ENCODE measurements at places on chromosomes 1 and 21. TPM values are rescaled to one million over a fixed set of nuclear protein-coding genes. Genes with fewer than 3 reads are reported as not detected.

- no peaks in the 10 kb centered on the region for H3K27me3 ChIP-seq
- DNase-seq: no peak
Observed at GRCh38 chr1:42305639-42306038, 29.4 kb downstream of the FOXJ3 start.

GRCh38 chr1:198443365-198444233, 96.9 kb downstream of the ATP6V1G3 start:
- H3K4me3 ChIP-seq: no peak overlapping the region
- no peaks in the 10 kb centered on the region for H3K27me3 ChIP-seq
- H3K4me1 ChIP-seq: no peaks in the 10 kb centered on the region
- no peaks in the 10 kb centered on the region for H3K36me3 ChIP-seq
- no peak overlapping the region for H3K27ac ChIP-seq

DNA sequence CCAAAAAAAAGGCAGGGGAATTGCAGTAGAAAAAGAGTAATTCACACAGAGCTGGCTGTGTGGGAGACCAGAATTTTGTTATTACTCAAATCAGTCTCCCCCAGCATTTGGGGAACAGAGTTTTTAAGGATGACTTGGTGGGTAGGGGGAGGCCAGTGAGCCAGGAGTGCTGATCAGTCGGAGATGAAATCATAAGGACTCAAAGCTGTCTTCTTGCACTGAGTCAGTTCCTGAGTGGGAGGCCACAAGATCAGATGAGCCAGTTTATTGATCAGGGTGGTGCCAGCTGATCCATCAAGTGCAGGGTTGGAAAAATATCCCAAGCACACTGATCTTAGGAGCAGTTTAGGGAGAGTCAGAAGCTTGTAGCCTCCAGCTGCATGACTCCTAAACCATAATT, 23.7 kb upstream of the EDARADD start:
- H3K36me3 ChIP-seq: no peaks in the 10 kb centered on the region
- no peak overlapping the region for H3K4me3 ChIP-seq
- DNase-seq: no peak
- H3K27ac ChIP-seq: no peak overlapping the region
- H3K4me1 ChIP-seq: peaks cover 15% of the 10 kb centered on the region

Gene PRKACB
- total RNA-seq: 101 TPM

Gene FMN2
- 2.3 TPM for total RNA-seq

Gene DENND2C
- total RNA-seq: 10.4 TPM

Gene CACNA1E
- 0.93 TPM for total RNA-seq

GRCh38 chr1:42214447-42214871, 49.9 kb upstream of the GUCA2A start:
- H3K27me3 ChIP-seq: no peaks in the 10 kb centered on the region
- no peak overlapping the region for H3K4me3 ChIP-seq
- peaks cover 13% of the 10 kb centered on the region for H3K4me1 ChIP-seq
- peak overlapping the region; percentile 67 for H3K27ac ChIP-seq
- DNase-seq: no peak

GRCh38 chr1:40476924-40477677, at the start of gene ZFP69:
Gene ZFP69, plus strand, starts transcription at chr1:40477290. Its CDS starts 2,072 bp downstream, at chr1:40479362.
- peaks cover 6% of the 10 kb centered on the region for H3K4me1 ChIP-seq
- peak within 1 kb of the TSS; percentile 84 for H3K4me3 ChIP-seq
- DNase-seq: peak; percentile 60

Gene PERM1
- not detected for total RNA-seq

DNA sequence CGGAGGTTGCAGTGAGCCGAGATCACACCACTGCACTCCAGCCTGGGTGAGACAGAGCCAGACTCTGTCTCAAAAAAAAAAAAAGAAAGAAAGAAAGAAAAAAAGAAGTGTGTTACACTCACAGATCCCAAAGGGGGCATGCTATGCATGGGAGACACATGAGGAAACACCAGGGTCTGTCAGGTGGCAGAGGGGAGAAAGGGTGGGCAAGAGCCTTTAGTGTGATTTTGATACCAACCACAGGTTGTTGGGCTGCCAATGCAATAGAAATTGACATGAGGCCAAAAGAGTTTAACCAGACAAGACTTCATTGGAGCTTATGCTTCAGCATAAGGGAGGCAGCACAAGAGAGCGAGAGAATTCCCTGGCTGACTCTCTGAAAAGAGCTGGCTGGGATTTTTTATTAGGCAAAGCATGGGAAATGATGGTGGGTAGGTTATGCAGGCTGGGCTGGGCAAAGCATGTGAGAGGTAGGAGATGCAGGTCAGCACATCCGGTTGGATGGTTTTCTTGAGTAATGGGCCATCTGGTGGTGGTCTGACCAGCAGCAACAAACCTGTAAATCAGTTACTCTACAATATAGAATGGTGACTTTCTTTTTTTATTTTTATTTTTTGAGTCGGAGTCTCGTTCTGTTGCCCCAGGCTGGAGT, 11.7 kb upstream of the EXTL1 start:
- peaks cover 5% of the 10 kb centered on the region for H3K27me3 ChIP-seq
- no peaks in the 10 kb centered on the region for H3K36me3 ChIP-seq
- no peak for DNase-seq
- no peak overlapping the region for H3K4me3 ChIP-seq
- H3K4me1 ChIP-seq: peaks cover 7% of the 10 kb centered on the region

Gene CPTP
- total RNA-seq: 17.5 TPM

GRCh38 chr1:83910461-83910860, 88.5 kb downstream of the TTLL7 start:
- peaks cover 26% of the 10 kb centered on the region for H3K36me3 ChIP-seq
- H3K27ac ChIP-seq: peak overlapping the region; percentile 19
- H3K27me3 ChIP-seq: no peaks in the 10 kb centered on the region
- H3K4me3 ChIP-seq: no peak overlapping the region
- no peaks in the 10 kb centered on the region for H3K4me1 ChIP-seq
- DNase-seq: no peak
